ENCODE measurements at places on chromosomes 11 and 22.

DNA sequence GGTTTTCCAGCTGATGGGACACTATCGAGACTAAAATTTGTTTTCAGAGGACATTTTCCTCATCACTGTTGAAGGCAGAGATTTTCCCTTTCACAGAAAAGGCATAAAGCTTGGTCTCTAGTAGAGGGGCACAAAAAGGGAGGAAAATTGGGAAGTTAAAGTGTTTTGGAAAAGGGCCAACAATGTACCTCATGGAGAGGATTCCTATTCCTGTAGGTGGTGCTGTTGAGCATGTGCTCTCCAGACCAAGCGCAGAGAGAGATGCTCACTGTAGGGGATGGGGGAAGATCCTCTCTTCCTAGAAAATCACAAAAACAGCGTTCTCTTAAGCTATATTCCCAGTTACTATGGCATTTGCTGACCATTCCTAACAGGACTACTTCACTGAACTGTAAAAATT lies 44.9 kb downstream of the OR4C46 start:
- DNase-seq = no peak

GRCh38 chr11:124707829-124708228 lies 31.9 kb upstream of the NRGN start:
- no peak for DNase-seq

DNA sequence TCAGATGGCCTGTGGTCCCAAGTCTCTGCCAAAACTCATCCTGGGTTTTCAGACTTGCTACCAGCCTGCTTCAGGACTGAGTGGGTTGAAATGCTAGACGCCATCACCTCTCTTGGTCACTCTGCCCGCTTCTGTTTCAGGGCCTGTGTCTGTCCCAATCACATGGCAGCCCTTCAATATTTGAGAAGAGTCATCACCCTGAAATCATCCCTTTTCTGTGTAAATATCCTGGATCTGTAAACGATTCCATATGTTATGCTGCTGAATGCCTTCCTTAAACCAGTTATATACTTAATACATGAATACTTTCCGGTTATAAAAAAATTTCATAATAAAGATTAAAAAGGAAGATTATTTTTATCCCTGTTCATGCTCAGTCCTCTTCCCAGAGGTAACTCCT lies 39.8 kb upstream of the TLCD5 start:
- DNase-seq = peak; percentile 71

DNA sequence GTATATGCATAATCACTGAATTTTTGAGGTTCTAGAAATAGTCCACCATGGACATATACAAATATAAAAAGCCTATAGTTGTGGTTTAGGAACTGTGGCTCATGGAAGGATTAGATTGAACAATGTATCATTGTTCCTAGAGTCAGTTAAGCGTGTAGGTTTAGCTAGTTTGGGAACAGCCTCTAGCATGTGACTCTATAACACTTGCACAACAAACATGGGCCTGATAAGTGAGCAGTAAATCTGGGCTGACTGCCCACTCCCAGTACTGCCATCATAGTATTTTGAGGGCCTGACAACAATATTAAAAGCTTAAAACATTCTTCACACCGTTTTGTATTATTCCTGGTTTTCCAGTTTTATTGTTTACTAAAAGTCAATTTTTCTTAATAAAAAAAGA lies 47.0 kb downstream of the YAP1 start:
- DNase-seq = peak; percentile 80

DNA sequence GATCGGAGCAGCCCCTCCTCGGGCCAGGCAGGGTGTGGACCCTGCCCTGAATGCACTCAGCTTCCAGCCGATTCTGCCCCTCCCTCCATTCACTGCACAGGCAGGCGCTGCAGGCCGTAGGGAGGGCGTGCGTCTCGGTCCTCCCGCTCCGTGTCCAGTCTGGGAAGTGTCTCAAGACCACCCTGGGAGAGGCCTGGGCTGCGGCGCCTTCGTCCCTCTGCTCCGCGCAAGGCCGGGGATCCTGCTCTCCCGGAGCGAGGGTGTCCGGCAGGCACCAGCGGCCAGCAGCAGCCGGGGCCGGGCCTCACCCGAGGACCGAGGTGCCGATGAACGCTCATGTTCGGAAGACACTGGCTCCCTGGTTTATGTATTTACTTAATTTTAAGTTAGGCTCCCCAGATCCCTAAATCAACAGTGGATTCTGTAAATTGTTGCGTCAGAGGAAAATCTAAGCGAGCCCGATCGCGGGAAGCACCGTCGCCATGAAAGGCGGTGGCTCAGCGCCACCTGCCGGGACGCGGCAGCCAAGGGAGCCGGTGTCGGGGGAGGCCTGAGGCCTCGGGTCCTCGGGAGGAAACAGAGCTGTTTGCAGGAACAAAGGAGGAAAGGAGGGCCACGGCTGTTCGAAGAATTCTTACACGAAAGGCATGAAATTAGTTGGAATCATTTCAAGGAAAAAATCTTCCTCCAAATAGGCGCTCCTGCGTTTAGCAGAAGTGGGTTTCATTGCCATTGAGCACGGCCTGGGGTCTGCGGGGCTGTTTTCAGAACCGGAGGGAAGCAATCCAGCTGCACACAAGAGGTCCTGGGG lies 195.3 kb downstream of the BRD1 start:
- peak; percentile 71 for DNase-seq

DNA sequence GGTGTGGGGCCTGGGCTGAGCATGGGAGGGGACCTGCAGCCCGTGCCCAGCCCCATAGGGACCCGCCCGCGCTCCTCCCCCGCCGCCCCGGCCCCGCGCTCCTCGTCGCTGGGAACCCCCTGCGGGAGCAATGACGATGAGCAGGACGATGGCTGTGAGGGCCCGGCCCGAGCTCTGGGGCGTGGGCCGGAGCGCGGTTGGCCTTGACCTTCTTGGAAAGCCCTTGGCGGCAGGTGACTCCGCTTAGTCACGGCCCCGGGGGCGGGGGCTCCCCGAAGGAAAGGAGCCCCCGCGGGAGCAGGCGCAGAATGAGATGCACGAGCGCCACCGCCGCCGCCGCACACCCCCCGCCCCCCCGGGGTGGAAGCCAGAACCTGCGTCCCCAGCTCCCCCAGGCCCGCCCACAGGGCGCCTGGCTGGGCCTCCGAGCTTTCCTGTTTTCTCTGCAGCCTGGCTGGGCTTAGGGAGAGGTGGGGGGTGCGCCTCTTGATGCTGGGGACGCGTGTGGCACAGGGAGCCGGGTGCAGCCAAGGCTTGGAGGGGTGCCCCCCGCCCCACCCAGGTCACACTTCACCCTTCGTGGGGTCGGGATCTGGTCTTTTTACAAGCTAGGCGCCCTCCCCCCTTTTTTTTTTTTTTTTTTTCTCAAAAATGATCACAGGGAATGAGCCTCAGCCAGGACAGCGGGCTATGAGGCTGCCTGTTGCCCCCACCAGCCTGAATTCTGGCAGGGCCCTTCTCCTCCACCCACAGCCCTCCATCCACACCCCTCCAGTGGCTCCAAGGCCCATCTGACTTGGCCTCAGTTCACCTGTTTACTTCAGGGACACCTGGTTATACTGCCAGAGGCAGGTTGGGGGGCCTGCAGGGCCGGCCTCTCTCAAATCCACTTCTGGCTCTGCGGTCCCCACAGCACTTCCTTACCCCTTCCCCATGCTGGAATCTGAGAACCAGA lies 17.9 kb downstream of the CRELD2 start:
- peak; percentile 84 for DNase-seq

GRCh38 chr22:37331856-37332536 lies 49.7 kb downstream of the CYTH4 start:
- DNase-seq = no peak

DNA sequence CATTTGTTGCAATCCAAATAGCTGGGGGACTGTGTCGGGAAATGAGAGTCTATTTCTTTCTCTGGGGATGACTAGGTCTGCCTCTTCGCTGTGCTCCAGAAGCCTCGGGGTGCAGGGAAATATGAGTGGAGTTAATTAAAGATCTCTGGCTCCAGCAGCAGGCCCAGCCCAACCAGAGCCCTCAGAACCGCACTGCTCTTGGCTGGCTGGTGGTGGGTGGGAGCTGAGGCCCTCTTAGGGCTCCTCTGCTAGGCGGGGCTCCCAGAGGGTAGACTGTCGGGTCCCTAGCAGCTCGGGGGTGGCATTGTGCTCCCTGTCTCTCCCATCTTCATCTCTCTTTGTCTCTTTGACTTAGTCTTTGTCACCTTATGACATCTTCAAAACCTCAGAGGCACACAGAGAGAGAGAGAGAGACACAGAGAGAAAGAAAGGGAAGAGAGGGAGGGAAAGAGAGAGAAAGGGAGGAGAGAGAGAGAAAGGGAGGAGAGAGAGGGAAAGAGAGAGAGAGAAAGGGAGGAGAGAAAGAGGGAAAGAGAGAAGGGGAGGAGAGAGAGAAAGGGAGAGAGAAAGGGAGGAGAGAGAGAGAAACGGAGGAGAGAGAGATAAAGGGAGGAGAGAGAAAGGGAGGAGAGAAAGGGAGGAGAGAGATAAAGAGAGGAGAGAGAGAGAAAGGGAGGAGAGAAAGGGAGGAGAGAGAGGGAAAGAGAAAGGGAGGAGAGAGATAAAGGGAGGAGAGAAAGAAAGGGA lies 20.2 kb downstream of the MPPED1 start:
- DNase-seq = no peak

DNA sequence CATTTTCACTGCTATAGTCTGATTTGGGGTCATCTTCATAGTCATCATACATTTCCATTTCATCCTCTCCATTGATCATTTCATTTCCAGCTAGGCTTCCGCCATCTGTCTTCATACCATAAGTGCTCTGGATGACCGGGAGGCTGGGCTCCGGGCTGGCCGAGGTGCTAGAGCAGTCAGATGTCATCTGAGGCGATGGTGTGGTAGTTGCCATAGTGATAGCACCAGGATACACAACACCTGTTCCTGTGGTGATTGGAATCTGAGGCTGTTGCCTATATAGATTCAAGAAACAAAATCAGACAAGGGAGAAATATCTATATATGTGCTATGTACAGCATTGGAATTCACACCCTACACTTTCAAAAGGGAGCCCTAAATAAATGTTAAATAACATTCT lies 383.5 kb downstream of the SOX6 start:
- DNase-seq = no peak
